ENCODE measurements at places on chromosomes 1 and 21.

DNA sequence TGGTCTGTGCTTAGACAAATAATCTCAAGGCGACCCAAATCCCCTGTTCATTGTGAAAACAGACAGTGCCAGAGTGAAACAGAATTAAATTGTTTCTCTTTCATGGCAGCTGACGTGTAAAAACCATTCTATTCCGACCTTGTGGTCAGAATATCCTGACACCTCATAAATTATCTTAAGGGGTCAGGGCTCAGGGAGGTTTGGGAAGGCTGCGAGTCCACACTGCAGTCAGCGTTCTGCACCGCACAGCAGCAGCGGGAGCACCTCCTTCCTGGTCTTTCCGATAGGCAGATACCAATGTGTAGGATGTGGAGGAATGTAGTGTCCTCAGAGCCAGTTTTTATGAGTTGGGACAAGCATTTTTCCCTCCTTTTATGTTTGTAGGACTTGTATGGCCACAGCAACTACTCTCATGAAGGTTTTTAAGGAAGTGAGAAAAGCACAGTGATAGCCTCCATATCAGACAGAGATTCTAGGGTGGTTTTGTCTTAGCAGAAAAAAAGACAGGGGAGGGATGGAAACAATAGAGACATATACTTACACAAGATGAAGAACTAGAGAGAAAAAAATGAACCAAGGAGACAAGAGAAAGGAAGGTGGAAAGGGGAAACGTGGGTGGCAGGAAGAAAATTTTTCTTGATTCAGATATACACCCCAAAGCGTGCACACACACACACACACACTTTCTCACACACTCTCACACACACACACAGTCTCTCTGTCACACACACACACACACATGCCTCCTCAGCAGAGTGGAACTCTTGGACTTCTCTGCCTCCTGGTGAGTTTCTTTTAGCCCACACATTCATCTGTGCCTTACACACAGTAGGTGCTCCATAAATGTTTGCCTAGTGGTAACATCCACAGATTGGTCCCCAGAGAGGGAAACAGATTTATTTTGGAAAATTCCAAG, 68.6 kb downstream of the NTMT2 start:
- DNase-seq = no peak

DNA sequence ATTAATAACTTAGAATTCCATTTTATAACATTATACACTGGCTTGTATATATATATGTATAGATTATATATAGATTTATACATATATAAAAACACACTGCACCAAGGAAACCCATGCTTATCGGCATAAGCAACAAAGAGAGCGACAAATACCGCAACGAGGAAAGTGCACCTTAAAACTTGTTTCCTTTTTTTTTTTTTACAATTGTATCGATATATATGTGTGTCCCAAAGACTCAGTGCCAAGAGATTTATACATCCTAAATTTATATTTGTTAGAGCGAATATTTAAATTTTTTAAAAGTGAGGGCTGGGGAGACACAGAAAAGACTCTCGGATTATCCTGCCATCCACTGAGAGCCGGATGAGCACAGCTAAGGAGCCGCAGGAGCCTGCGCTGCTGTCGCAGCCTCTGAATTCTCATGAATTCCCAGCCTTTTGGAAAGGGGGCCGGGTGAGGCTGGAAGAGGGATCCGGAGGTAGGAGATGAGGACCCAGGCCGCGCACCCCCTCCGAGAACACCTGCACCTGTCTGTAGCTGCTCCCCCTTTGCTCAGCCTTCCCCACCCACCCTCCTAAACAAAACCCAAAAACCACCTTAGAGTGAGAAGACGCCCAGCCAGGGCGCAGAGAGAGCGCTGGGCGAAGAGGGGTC, 5.2 kb downstream of the DMRTA2 start:
- DNase-seq = no peak

DNA sequence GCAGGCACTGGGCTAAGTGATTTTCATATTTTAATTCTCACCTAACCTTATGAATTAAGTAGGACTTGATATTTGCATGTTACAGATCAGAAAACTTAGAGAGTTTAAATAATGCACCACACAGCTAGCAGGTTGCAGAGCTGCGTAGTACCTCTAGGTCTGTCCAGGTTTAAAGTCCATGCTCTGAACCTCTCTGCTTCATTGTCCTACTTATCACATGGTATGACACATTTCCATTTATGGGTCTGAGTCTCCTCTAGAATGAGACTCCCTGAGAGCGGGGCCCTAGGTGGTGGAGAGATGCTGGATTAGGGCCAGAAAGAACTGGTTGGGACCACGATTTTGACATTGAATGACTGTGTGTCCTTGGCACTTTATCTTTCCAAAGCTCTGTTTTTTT, 102.5 kb upstream of the USP24 start:
- DNase-seq = no peak

- DNase-seq = no peak
Measured at GRCh38 chr1:93815366-93816110, 63.5 kb downstream of the DNTTIP2 start.

DNA sequence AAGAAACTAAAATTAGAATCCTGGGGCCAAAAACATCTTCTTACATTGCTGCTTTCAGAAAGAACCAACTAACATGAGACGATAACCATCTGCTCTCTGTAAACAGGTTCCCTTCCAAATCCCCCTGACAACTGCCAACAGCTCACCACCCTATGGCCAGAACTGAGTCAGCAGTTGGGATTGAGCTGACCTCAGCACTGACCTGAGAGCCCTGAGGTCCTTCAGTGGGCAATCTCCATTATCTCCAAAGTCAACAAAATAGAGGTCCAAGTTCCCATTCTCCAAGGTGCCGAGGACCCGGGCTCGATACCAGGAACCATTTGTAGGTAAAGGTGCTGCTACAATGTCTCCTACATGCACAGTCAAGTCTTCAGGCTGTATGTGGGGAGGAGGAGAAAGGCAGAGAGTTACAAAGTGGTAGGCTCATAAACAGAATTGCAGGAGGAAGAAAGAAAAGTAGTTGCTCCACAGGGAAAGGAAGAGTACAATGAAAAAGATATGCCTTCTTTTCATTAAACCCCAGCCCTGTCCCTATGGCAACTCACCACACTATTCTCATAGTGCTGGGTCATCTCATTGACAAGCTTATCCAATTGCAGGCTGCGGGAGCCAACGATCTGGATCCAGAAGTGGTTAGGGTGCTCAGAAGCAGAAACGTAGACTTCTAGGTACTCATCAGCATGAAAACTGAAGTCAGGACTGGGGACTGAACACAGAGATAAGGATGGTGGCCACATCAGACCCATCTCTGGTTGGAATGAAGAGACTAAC, 12.8 kb upstream of the MRPL9 start:
- DNase-seq = no peak

GRCh38 chr1:96987186-96987703, 265.7 kb downstream of the PTBP2 start:
- DNase-seq = no peak
